ENCODE measurements at places on chromosomes 16 and 17.

DNA sequence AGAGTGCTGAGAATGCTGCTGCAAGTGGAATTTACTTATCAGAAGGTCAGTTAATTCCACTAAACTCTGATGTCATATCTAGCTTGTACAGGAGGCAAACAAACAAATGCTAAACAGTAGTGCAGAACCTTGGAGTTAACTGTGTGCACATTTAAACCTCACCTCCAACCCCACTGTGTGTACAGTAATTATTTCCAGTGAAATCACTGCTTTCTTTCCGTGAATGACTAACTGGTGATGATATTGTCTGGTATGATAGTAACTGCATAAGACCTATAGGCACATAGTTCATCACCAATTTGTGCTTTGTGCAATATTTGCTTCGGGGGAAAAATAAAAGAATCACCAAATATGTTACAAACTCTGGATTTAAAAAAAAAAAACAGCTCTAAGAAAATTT is 492.5 kb upstream of the HSBP1 start:
- no peak for DNase-seq

DNA sequence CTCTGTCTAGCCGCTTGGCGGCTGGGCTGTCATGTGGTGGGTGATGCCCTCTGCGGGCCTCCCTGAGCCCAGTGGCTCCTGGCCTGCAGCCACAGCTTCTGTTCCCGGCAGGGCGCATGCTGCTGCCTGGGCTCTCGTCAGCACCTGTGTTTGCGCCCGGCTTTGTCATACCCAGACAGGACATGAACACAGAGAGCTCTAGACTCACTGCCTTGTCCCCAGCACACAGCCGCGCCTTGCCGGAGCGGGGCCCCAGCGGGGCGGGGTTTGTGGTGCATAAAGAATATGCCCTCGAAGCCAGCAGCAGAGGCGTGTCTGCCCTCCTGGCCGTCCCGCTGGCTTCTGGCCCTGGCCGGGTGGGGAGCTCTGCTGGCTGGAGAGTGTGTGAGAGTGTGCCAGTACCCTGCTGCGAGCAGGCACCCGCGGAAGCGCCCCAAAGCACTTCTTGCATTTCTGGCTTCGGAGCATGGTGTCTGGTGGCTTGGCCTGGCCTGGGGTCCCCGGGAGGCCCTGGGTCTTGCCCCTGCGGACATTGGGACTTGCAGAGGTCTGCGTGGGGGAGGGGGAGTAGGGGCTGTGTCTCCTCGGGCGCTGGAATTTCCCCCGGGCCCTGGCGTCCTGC is 14.4 kb downstream of the ASPSCR1 start:
- peak; percentile 59 for DNase-seq

- DNase-seq = no peak
Measured at GRCh38 chr16:83143788-83144187, 517.0 kb downstream of the CDH13 start.

- DNase-seq = no peak
Measured at GRCh38 chr16:31467151-31467773, 4.7 kb upstream of the TGFB1I1 start.

GRCh38 chr16:11179574-11179973 is 76.4 kb downstream of the SOCS1 start:
- no peak for DNase-seq

DNA sequence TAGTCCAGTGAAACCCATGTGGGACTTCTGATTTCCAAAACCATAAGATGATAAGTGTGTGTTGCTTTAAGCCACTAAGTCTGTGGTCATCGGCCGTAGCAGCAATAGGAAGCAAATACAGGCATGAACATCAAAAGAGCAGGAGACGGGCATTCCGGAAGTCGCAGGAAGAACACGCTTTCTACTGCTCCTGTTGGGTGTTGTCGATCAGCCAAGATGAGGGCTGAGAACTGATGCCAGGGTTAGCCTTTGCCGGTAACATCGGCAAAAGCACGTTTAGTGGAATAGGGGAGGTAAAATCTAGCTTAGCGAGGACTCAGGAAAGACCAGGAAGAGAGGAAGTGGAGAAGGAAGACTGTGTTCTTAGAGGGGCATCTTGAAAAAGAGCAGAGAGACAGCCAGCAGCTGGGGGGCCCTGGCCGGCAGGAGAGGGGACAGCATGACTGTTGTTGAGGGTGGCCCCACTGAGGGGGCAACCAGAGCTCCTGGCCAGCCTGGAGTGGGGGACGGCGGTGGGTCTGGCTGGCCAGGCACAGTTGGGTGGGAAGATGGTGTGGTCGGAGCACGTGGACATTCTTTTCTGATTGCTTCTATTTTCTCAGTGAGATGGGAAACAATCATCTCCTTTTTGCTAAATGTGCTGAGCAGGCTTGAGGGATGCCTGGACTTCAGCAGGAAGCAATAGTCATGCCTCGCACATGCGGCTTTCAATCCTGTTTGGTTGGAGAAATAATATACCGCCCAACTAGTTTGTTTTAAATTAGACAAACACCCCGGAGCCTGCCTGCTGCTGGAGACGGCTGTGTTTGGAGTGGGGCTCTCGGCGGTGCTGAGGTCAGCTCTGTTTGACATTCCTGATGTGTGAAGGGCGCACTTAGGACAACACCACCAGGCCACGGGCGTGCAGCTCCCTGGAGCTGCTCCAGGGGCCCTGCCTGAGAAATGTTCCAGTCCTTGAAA is 109.9 kb downstream of the METRNL start:
- no peak for DNase-seq

DNA sequence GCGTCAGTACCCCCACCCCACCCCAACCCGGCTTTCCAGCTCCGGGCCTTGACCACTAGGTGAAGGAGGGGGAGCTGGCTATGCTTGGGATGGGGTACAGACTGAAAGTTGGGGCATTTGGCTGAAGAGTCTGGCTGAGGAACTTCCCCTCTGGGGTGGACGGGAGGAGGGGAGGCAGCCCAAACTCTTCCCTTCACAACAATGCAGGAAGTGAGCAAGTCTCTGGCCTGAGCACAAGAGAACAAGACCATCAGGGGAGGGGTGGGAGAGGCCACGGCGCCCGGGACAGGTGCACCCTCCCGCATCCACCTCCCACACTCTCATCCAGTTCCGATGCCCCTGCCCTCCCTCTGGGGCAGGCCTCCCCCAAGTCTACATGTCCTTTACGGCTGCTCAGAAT is 5.6 kb downstream of the USH1G start:
- no peak for DNase-seq

- no peak for DNase-seq
Measured at GRCh38 chr16:68246121-68246520, 948 bp downstream of the PLA2G15 start.

GRCh38 chr16:78227855-78228254 is 128.4 kb downstream of the WWOX start:
- DNase-seq = no peak

GRCh38 chr17:32492264-32492589 is 5.4 kb downstream of the CDK5R1 start:
- no peak for DNase-seq

All from DMS79 treated with DMSO at 0.1 percent for 48 hours (cell line).